Nucleus accumbens (tissue), 56 donors: ENCODE measurements at places on chromosomes 12 and 14.

DNA sequence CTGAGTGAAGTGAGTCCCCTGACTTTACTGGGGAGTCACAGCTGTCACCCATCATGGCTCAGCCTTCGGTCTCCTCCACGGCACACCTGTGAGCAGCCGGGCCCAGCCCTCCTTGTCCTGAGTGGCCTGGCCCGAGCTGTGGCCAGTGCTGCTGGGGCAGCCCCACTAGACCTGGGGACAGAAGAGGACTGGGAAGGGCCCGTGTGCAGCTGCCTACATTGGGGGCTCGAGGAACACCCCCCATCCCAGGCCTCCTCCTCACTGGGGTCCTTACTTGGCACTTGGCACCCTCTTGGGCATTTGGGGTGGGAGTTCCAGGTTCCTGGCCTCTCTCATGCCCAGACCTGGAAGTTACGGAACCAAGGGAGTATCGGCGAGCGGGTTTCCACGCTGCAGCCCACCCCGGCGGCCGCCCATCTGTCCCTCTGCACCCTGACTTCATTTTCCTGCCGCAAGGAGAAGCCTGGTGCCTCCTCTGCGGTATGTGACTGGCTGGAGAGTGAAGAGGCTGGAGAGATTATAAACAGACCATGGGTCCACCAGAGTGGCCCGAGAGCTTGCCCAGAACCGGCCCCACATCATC, 179.7 kb downstream of the KIF26A start:
- no peak for DNase-seq

DNA sequence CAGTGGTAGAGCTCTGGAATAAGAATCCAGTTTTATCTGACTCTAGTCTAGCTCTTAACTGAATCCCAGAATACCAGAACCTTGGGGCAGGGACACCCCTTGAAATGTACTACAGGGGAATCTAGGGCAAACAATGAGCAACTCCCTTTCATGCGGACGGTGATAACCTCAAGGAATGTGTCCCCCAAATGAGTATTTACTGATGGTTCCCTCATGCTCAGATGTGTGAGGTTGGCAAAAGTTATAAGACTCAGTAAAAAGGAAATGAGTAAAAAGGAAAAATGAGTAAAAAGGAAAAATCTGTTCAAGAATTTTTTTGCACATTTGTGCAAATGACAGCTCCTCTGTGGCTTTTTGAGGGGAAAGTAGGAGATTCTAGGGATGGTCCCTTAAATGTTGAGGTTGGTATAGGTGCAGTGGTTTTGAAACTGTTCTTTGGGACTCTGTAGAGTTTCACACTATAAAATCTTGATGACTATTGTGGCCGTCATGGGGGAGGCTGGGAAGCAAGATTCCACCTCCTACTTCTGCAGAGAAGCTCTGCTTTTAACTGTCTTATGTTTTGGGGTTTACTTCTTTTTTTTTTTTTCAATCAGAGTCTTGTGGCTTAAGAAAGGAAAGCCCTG, 58.6 kb downstream of the NRXN3 start:
- DNase-seq = no peak

GRCh38 chr12:28456934-28457710, 266.9 kb downstream of the CCDC91 start:
- no peak for DNase-seq

GRCh38 chr12:111454716-111455447, 49.2 kb downstream of the SH2B3 start:
- no peak for DNase-seq

DNA sequence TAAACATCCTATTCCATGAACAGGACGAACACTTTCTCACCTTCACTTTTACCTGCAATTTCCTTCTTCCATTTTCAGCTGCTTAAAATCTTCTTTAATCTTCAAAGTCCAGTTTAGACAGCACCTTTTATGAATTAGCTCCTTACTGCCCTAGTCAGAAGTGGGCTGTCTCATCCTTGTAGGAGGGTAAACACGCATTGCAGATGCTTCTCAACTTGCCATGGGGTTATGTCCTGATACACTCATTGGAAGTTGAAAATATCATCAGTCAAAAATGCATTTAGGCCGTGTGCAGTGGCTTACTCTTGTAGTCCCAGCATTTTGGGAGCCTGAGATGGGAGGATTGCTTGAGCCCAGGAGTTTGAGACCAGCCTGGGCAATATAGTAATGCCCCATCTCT, 35.2 kb downstream of the HMGA2 start:
- no peak for DNase-seq

DNA sequence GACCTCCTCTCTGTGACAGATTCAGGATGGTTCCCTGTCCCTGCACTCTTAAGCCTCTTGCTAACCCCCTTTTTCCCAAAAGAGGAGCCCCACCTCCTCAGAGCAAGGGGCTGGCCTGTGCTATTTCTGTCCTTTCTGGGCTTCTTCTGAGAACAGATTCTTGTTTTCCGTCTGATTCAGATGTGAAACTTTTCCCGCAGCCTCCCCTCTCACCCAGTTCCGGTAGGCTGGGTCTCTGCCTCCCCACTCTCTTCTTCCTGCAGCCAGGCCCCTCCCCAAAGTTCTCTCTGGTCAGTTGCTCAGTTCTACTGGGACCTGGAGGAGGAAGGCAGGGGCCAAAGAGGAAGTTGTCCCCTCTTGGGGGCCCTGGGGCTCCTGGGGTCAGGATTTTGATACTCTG, 11.8 kb downstream of the PDE1B start:
- DNase-seq = no peak

DNA sequence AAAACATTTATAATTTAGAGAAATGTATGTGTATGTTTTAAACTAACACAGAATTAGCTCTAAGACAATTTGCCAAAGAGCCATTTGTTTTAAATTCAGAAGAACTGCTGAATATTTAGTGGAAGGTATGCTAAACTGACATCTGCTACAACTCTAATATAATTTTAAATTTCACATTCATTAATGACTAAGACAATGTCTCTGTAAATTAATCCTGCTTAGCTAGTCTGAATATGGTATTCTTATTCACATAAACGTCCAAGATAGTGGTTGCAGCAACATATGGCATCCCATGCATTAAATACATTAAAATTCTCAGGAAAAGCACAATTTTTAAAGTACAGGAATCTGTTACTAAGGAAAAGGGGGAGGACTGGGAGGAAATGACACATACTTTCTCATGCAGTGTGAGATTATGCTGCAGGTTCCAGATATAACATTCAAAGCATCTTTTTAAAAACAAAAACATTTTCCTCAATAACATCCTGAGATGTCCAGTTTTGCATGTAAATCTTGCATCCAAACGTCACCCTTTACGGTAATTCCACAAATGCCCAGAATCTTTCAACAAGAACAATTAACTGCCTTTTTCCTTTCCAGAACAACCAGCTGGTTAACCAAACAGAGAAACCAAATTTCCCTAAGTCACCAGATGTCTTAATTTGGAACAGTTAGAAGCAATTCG, 26.9 kb downstream of the WDR89 start:
- DNase-seq = no peak

GRCh38 chr12:92482599-92482998, 220.2 kb upstream of the PLEKHG7 start:
- DNase-seq = no peak

- no peak for DNase-seq
Measured at GRCh38 chr12:4212845-4213244, 60.7 kb upstream of the CCND2 start.

DNA sequence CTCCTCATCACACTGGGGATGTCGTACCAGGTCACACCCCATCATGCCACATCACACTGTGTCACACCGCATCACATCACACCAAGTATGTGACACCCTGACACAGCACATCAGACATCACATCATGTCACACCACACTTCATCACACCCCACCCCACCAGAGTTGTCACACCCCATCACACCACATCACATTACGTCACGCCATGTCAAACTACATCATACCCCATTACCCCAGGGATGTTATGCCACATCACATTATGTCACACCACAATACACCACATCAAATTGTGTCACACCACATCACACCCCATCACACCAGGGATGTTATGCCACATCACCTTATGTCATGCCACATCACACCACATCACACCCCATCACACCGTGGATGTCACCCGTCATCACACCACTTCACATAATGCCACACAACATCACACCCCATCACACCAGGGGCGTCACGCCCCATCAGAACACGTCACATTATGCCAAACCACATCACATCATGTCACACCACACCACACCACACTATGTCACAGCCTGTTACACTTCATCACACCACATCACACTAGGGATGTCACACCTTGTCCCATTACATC, 133.6 kb downstream of the TMEM121 start:
- DNase-seq = no peak

- no peak for DNase-seq
Measured at GRCh38 chr14:103745424-103745823, 29.8 kb downstream of the ZFYVE21 start.

DNA sequence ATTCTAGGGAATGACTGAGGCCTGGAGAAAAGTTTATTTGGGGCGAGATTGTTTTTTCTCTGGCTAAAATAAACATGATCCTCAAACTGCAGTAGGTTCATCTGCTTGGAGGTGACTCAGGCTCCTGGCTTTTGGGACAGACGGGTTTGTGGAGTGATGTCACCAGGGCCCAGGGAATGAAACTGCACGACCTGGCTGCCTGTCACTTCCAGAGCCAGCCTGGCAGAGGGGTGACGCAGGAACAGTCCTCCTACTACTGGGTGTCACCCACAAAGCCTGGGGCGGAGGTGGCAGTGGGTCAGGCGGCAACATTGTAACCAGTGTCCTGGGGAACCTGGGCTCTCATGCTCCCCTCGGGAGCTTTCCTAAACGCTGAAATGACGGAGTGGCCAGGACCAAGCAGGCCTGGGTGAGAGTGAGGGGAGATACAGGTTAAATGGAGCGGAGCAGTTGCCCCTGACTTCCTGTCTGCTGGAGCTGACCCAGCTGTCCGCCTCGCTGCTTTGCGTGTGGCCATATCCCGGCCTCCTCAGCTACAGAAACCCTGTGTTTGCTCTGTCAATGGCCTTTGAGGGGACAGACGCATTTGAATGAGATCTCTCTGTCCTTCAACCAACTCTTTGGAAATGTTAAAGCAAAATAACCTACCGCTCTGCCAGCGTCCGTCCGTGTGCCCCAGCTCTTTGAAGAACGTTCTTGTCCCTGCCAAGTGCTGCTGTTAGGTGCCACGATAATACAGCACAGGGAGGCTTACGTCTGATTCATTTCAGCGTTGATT, 6.5 kb downstream of the HIP1R start:
- peak; percentile 57 for DNase-seq

GRCh38 chr12:76544601-76545261, 14.8 kb downstream of the OSBPL8 start:
- DNase-seq = no peak

DNA sequence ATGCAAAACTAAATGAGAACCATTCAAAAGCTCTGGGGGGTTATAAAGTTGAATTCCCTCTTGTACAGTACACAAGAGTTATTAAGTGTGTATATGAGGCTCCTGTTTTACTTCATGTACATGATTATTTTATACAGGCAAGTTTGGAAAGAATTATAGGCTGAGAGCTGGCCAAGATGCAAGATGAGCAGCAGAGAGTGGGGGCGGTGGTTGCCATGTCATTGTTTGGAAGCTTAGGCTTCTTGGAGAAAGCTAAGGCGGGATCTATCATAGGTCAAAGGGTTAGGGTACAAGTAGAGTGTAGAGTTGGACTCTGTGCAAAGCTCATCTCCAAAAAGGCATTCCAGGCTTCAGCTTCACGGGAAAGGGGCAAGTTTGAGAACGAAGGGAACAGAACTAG, 297.1 kb upstream of the TBX3 start:
- DNase-seq = no peak

DNA sequence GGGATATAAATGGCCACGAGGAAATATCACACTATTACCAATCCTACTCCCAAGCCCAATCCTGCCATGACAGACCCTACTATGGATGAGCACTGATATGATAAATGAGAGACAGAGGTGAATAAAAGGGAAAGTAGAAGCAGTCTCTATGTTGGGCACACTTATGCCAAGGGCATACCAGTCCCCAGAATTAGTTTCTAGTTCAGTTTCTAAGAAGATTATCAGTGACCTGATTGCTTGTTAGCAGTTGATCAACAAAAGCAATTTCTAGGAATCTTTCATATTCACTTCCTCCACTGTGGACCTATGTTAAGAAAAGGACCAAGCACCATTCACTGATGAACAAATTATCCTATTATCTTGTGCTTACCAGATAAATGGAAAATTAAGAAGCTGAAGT, 20.0 kb downstream of the SCAF11 start:
- DNase-seq = no peak

DNA sequence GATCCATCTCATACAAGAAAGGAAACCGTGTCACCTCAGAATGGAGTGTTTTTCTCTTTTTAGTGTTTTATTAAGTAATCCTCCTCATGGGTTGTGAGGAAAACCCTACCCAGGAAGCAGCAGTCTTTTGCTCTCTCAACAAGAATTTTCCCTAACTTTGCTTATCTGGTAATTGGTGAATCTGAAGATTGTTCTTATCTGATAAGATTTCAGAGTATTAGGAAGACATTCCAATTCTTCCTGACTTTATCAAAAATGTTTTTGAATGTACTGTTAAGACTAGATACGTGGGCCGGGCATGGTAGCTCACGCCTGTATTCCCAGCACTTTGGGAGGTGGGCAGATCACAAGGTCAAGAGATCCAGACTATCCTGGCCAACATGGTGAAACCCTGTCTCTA, 86.0 kb downstream of the PHLDA1 start:
- no peak for DNase-seq

GRCh38 chr12:33265900-33266299, 173.7 kb downstream of the SYT10 start:
- DNase-seq = no peak

- no peak for DNase-seq
Measured at GRCh38 chr12:115519887-115520286, 757.6 kb downstream of the MED13L start.

DNA sequence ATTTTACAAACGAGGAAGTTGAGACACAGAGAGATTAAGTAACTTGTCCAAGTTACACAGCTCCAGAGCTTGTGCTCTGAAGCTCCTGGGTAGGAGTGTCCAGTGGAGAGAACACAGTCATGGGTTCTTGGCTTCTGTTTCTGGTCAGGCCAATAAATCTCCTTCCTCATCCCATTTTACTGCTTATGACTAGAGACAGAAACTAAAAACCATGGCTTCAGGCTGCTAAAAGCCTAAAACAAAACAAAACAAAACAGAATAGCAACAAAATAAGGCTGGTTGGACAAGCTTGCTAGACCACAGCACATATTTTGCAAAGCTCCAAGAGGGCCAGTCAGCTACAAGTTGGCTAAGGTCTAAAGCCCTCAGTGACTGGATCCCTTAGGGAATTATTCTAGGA, 49.8 kb downstream of the PTGER2 start:
- no peak for DNase-seq

DNA sequence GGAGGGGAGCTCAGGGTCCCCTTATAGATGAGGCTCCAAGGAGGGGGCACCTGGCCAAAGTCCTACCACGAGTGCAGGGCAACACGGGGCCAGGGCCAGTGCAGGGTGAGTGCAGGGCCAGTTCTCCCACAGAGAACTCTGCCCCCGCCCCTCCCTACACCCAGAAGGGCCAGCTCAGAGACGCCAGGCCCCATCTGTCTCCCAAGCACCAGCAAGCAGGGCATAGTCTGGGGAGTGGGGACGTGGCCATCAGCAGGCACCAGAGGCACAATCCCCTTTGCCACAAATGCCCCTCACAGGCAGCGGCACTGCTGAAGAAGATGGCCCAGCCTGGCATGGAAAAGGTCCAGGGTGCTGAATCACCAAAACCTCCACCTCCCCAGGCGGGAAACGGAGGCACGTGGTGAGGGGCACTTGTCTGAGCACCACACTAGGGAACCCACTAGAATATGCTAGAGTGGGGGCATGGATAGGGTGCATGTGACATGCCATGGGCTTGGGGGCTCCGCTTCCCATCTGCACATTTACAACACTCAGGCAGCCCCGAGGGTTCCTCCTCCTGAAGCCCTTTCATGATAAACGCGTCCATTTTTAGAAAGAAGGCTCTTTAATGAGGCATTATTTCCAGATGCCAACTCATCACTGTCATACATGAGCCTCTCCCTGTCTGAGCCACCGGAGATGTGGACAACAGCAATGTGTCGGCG, 17.8 kb downstream of the CCDC85C start:
- DNase-seq = no peak
